ENCODE measurements at places on chromosomes 6 and 20.

DNA sequence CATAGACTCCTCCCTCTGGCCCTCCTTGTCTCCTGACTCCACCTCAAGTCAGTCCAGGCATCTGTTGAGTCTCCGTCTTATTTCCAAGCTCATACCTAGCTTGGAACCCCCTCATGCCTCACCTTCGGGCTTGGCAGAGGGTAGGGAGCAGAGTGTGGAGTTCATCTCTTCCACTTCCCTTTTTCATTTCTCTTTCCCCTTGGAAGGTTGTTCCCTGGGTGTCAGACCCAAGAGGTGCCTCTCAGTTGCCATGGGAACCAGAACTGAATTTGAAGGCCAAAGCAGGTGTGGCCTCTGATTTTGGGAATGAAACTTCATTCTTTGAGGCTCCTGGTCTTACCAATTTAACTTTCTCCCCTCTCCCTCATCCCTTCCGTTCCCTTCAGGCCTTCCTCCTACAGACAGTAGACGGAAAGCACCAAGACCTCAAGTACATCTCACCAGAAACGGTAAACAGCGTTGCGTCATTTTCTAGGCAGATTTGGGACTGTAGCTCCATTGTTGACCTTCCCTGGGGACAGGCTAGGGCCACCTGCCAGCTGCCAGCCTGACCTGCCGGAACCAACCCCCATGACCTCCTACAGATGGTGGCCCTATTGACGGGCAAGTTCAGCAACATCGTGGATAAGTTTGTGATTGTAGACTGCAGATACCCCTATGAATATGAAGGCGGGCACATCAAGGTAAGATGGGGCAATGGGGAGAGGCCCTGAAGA is 6.6 kb downstream of the CDC25B start:
- no peak for DNase-seq

- no peak for DNase-seq
Observed at GRCh38 chr20:45368221-45368980, 5.4 kb downstream of the SYS1 start.

- no peak for DNase-seq
Observed at GRCh38 chr6:4598384-4598995, 177.7 kb upstream of the CDYL start.

DNA sequence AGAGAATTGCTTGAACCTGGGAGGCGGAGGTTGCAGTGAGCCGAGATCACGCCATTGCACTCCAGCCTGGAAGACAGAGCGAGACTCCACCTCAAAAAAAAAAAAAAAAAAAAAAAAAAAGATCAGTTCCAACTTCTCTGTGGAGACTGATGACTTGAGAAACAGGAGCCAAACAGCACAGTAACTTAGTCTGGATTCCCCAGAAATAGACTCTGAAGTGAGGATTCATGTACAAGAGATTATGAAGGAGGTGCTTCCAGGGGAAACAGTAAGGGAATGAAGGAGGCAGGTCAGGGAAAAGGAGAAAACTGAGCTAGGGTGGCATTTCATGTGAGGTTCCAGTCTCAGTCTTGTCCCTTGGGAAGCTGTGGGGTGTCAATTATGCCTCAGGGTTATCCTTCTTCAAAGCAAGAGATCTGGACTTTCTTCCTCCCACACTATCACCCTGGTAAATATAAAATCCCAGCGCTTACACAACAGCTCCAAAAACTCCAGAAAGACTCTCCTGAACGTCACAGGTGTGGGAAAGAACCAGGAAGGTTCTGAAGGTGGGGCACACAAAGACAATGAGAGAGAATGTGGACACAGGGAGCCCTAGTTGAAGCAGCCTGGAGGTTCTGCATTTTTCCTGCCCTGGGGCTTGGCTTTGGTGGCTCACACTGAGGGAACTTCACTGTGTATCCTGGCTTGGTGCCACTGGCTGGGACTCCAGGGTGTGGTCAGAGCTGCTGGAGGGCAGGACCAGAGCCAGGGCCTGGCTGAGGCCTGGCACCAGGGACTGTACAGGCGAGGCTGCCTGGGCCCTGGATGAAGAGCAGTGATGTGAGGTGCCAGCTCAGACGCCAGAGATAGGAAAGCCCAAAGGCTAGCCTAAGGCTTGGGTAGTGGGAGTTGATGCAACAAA is 46.8 kb downstream of the PCNA start:
- DNase-seq = no peak

DNA sequence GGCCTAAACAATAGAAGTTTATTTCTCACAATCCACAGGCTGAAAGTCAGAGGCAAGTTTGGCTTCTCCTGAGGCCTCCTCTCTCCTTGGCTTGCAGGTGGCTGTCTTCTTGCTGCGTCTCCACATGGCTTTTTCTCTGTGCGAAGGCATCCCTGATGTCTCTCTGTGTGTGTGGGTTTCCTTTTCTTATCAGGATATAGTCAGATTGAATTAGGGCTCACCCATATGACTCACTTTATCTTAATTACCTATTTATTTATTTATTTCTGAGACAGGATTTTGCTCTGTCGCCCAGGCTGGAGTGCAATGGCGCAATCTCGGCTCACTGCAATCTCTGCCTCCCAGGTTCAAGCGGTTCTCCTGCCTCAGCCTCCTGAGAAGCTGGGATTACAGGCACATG is 30.7 kb downstream of the LINC00237 start:
- DNase-seq = no peak

- no peak for DNase-seq
Observed at GRCh38 chr6:50842861-50843384, 24.3 kb downstream of the TFAP2B start.

- DNase-seq = no peak
Observed at GRCh38 chr6:126723541-126724170, 383.7 kb downstream of the CENPW start.

- DNase-seq = no peak
Observed at GRCh38 chr6:16698997-16699868, 62.0 kb downstream of the ATXN1 start.

- no peak for DNase-seq
Observed at GRCh38 chr20:58097429-58097828, 131.0 kb downstream of the ANKRD60 start.

GRCh38 chr20:56875052-56875659 is 246.1 kb downstream of the TFAP2C start:
- DNase-seq = no peak

DNA sequence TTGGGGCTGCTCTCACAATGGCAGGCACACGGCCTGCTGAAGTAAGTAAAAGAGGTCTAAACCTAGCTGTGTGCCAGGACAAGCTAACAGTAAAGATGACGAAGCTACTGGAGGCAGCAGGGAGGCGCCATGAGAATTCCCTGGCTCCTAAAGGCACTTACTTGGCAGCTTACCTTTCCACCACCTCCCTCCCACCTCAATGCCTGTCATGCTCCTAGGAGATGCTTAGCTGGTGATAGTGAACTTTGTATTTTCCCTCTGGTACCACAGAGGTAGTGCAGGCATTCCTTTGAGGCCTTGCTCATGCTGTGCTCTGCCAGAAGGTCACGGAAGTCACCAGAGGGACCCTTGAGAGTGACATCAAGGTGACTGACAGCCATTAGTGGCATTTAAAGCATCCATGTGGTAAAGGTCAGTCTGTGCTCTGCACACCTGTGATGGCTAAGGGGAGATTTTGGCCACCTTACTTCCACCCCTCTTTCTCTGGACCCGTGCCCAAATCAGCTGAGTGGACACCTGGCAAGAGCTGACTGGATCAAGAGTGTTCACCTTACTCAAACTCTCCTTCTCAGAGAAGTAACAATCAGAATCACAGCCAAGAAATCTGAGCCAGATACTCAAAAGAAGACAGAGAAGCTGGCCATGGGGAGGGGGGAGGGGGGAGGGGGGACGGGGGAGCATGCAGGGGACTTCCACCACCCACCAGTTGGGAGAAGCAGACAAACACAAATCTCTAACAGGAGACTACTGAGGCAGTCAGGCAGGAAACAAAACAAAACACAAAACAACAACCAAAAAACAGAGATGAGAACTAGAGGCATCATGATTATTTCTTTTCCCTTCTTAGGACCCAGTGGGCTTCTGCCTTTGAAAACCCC is 2.9 kb downstream of the FKBP1A start:
- no peak for DNase-seq

Data from activated CD8-positive, alpha-beta memory T cell treated with anti-CD3 and anti-CD28 coated beads for 48 hours (primary cell).